ENCODE measurements at places on chromosomes 16 and 17. TPM values are rescaled to one million over a fixed set of nuclear protein-coding genes. Genes with fewer than 3 reads are reported as not detected.

- H3K36me3 ChIP-seq, result no peaks in the 10 kb centered on the region
- DNase-seq, result peak; percentile 71
- no peak overlapping the region for H3K27ac ChIP-seq
- no peak overlapping the region for H3K4me3 ChIP-seq
- H3K27me3 ChIP-seq, result peaks cover 46% of the 10 kb centered on the region
These were observed 136.9 kb downstream of the KCNJ12 start for GRCh38 chr17:21513012-21513570.

- no peak overlapping the region for H3K27ac ChIP-seq
- H3K27me3 ChIP-seq, result no peaks in the 10 kb centered on the region
- peaks cover 18% of the 10 kb centered on the region for H3K36me3 ChIP-seq
- no peak for DNase-seq
- H3K4me3 ChIP-seq, result no peak overlapping the region
These were observed 49.7 kb downstream of the TUBD1 start for GRCh38 chr17:59842901-59843652.

DNA sequence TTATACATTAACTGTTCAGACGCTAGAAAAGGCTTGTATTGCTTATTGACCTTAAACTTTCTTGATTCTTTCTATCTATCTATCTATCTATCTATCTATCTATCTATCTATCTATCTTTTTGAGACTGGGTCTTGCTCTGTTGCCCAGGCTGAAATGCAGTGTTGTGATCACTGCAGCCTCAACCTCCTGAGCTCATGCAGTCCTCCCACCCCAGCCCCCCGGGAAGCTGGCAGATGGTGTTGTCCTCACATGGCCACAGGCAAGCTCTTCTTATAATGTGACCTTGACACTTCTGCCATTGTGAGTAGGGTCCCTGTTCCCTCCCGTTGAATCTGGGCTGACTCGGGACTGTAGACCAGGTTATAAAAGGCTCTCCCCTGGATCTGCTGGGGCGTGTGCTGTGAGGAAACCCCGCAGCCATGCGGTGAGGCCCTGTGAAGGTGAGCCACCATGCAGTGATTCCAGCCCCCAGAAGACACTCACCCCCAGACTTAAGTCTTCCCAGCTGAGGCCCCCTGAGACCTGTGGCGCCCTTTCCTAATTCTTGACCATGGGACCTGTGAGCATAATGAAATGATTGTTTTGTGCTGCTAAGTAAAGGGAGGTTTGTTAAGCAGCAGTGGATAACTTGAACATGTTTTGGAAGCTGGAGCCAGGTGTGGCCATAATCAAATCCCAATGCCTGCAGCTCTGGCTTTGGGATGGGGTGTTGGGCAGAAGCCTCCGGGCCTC is 54.3 kb downstream of the RPTOR start:
- H3K36me3 ChIP-seq, result no peaks in the 10 kb centered on the region
- H3K27ac ChIP-seq, result no peak overlapping the region
- no peaks in the 10 kb centered on the region for H3K27me3 ChIP-seq
- H3K4me1 ChIP-seq, result peaks cover 61% of the 10 kb centered on the region

Gene LYRM9
- polyA plus RNA-seq, result 19.5 TPM

Gene ST6GALNAC1
- polyA plus RNA-seq, result not detected

Gene ABCC11
- polyA plus RNA-seq, result 0.16 TPM

Gene SCGB1C2
- polyA plus RNA-seq, result not detected
